ENCODE measurements at places on chromosomes 5 and 9.

- no peak for DNase-seq
Measured at GRCh38 chr9:130766021-130766926, 68.8 kb upstream of the ABL1 start.

DNA sequence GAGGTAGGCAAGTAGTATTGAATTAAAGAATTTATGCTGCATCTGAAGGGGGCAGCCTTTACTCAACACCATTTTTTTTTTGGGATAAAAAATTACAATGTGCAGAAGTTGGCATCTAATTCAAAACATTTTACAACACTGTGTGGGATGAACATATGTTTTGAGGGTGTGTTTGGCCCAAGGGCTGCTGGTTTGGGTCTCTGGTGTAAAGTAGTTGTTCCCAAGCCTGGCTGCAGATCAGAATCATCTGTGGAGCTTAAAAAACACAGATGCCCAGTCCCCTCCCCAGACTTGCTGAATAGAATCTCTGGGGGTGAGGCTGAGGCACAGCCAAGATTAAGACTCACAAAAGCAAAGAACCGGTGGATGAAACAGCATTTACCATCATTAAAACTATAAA, 33.0 kb upstream of the PDZD2 start:
- no peak for DNase-seq

- DNase-seq: no peak
Measured at GRCh38 chr9:136464241-136464640, 18.6 kb downstream of the SEC16A start.

DNA sequence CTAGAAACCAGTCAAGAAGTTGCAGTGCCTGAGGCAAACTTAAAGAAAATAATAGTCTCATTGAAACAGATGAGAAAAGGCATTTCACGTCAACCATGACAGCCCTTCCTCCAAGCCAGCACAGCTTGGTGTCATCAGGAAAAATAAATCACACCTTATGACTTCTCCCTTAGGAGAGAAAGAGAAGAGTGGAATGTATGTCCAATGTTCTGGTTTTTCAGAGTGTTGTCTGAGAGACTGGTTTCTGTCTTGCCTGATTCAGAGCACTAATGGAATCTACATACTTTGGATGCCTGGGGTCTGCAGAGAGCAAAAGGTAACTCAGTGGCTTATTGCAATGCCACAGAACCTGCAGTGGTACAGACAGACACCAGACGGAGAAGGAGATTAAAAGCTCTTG, 105.5 kb upstream of the PDE4D start:
- DNase-seq: no peak

- DNase-seq: no peak
Measured at GRCh38 chr5:180821538-180821937, 18.9 kb upstream of the MGAT1 start.

DNA sequence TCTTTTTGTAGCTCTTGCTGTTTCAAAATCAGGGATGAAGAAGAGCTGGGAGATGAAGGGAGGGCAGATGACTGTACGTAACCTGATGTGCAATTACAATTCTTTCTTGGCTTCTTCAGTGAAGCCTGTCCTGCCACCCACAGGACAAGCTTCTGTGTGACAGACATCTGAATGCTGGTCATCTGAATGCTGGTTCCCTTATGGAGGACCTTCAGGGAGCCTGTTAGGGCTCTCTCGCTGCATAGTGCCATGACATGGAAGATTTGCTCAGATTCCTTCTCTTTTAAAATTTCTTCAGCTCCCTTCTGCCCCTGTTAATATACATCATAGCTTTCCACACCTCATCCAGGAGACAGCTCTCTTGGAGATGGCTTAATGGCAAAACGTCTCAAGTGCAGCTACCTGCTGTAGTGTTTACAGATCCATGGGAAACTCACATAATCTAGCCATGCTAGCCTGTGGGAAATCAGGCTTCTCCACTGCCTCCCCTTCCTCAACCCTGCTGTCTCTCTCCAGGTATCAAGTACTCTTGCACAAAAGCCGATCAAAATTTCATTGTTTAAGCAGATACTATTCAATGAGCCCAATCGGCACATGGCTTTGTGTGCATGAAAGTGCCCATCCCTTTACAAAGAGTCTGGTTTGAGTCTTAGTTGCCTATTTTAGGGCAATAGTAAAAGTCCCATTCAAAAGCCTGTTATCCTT, 134.6 kb downstream of the RAB3C start:
- DNase-seq: no peak

DNA sequence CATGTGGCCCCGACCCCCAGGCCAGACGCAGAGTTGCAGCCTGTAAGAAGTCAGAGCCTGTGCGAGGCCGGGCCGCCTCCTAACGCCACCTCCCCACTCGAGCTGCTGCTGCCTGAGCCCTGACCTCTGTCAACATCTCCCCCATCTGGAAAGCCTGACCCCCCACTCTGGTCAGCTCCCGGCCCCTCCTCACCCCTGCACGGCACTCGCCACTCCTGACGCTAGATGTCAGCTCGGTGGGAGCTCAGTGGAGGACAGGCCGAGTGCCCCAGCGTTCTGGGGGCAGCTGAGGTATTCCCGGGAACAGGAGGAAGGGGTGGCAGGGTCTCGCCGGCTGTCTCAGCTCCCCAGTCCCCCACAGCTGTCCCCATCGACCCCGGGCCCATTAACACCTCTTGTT, 19.9 kb downstream of the LHX3 start:
- DNase-seq: no peak

DNA sequence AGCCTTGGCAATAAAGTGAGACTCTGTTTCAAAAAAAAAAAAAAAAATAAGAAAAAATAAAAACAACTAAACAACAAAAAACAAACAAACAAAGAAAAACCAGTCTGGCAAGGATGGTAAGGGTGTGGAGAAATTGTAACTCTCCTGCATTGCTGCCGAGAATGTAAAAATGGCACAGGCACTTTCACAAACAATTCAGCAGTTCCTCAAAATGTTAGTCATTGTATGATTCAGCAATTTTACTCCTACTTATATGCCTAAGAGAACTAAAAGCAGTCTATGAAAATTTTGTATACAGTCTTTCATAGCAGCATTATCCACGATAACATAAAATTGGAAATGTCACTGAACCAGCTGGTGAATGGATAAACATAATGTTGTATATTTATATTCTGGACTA, 280.4 kb downstream of the CDH9 start:
- DNase-seq: peak; percentile 43

DNA sequence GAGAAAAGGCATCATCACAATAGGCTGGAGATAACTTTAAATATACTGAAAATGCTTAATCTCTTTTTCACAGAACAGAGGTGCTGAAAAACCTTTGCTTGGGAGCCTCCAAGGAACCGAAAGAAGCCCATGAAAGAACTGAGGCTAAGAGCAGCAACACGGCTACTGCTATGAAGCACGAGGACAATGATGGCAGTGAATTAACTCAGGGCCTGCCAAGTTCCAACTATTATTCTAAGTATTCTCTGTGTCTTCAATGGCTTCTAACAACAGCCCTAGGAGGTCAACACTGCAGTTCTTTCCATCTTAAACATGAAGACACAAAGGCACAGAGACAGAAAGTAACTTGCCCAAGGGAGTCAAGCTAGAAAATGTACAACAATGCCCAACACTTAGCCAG, 293.0 kb upstream of the DAP start:
- no peak for DNase-seq

DNA sequence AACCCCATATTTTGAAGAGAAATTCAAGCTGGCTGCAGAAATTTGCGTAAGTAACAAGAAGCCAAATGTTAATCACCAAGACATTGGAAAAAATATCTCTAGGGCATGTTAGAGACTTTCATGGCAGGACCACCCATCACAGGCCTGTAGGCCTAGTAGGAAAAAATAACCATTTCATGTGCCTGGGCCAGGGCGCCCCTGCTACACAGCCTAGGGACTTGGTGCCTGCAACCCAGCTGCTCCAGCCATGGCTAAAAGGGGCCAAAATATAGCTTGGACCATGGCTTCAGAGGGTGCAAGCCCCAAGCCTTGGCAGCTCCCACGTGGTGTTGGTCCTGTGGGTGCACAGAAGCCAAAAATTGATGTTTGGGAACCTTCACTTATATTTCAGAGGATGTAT, 167.7 kb upstream of the NMUR2 start:
- no peak for DNase-seq

DNA sequence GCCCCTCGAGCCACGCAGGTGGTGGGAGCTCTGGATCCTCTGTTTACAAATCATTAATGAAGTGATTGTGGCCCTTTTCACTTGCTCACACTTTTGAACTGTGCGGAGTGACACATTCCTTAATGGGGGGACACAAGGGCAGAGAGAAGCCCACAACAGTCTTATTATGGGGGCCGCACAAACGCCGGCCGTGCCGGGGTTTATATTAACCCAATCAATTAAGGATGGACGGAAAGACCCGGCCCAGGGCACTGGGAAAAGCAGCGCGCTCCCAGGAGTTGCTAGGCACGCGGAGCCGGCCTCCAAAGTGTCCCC, 634.8 kb downstream of the IRX1 start:
- no peak for DNase-seq

DNA sequence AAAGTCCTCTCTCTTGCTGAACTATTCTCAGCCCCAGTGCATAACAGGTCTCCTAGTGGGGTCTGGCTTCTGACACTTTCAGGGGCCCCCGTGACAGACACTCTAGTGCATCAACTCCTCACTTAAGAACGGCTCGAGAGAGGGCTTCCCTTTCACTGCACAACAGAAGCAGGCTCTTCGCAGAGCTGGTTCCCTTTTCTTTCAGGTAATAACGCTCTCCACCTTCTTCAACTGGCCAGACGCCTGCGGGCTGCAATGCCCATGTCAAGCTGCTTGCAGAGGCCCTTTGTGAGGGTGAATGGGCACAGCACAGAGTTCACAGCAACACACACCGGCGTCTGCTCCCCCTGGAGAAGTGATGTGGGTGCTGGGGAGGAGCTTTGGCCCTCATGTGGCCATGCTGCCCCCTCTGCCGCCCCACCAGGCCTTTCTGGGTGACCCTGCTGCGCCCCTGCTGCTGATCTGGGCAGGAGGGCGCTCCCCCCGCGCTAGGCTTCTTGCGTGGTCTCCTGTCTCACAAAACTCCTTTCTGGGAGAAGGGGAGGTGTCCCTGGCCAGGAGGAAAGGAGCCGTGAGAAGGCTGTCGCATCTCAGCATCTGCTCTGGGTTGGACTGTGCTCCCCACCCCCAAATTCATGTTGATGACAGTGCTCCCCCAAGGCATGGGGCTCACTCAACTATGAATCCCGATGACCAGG, 2.4 kb downstream of the MRPL36 start:
- DNase-seq: no peak

DNA sequence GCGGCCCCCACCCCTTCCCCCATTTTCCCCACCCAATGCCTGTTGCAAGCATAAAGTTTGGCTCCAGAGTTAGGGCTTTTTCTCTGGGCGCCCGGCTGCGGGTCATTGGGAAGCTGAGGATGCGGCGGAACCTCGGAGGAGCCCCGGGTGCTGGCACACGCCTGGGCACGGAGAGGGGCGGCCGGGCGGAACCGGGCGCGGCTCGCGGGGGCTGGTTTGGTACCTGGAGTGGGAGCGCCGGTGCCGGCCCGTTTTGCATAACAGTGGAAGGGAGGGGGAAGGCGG, 1.2 kb downstream of the PPARGC1B start:
- no peak for DNase-seq

All from AML-193 (cell line).